Skin of body (tissue), 3 donors: ENCODE measurements at places on chromosomes 3 and 15.

GRCh38 chr15:46080016-46080415 is 445.2 kb downstream of the SQOR start:
- DNase-seq, result no peak

DNA sequence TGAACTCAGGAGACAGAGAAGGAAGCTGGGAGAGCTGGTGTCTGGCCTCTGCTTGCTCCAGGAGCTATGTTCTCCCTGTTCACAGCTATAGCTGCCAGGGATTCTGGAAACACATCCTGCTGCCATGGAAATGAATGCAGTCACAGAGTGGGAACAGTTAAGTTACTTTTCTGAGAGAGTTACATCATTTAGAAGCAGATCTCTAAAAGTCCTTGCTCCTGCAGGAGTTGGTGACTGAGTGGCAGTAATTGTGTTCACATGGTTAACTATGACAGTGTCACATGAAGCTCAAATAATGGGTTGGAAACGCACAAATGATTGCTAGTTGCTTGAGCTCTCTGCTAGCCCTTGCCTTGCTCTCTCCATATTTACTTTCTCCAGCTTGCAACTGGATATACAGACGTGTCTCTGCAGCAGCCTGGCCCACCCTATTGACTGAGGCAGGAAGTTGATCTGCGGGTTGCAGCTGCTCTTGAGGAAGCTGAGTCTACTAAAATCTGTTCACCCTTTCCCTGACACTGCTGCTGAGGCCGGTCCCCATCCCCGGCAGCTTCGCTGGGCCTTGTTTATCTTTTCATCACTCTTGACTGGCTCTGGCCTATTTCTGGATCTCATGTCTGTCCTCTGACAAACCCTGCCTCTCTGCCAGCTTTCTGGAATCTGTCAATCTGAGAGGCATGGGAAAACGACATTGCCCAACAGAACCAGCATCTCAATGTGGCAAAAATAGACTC is 16.7 kb upstream of the ISLR start:
- DNase-seq, result peak; percentile 93

GRCh38 chr15:91769476-91769875 is 84.0 kb upstream of the SLCO3A1 start:
- DNase-seq, result no peak

DNA sequence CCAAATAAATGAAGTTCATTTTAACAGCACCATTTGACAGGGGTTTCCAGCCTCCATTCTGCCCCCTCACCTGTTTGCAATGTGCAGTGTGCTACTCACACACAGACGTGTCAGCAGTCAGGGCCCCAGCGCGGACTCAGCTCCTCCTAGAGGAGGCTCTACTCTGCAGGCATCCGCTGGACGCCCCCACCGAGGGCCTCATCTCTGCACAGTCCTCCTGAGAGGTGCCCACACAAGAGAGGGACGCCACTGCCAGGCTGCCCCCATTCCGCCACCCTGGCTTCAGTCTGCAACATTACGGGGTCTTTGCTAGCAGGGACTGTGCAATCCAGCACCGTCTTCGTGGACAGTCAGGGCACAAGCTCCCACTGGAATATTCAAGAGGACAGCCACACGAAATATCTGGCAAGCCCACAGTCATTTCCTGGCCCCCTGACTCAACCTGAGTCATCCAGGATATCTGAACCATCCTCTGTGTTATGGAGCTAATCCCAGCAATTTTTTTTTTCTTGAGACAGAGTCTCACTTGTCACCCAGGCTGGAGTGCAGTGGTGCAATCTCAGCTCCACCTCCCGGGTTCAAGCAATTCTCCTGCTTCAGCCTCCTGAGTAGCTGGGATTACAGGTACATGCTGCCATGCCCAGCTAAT is 255.0 kb downstream of the OCA2 start:
- no peak for DNase-seq

- DNase-seq, result no peak
These were observed 21.8 kb upstream of the PROK2 start for GRCh38 chr3:71806736-71807135.

DNA sequence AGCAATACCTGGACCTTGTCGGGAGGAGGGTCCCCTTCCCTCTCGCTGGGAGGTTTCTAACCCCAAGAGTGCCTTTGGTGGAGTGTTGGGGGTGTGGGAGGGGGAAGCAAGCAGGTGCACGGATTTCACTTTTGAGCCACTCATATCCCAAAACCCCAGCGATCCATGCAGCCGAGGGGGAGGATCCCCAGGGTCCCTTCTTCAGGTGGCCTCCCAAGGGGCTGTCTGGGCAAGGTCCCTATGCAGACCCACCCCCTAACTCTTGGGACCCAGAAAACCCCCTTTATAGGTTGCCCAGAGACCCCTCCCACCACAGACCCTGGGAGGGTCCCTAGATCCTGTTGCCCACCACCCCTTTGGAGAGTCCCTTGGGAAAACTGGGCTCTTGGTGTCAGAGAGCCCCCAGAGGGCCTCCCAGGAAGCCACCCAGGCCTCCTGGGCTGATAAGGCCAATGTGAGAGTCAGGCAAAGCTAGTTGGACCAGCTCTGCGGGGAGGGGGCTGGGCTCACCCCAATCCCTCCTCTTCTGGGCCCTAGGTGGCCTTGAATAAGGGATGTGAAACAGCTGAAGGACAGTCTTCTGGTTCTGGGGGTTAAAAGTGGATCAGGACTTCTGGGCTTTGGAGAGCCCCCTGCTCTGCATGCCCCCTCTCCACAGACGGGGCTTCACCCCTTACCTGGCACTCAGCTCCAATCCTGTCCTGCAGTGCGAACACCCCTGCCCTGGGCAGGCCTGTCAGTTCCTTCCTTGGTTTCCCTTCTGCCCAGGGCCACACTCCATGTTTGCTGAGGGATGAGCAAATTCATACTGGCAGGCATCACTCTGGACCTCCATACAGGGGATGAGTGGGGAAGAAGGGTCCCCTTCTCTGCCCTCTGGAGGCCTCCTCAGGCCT is 932 bp upstream of the PLCD1 start:
- DNase-seq, result no peak

DNA sequence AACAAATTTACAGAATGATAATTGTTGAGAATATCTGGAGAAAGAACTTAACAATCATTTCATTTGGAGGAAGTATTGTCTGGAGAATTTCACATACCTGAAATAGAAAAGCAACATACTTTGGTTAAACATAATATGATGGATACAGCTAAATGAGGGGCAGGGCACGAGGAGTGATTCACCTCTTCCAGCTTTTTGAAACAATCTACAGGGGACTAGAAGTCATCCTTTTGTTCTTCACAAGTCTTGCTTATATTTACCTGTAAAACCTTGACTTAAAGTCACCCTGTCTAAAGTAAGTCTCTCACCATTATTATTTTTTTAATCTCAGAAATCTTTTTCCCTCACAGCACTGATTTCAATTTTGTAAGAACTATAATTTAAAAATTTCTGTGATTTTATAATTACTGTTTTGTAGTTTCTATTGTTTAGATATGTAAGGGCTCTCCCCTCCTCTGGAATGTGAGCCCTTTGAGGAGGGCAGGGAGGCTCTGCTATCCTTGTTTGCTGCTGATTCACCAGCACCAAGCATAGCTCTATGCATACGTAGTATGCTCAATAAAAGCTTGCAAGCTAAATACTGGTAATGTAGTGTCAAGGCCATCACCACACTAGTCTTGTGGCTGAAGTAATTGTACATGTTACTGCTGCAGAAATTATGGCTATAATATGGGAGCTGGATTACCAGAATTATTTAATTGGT is 193.9 kb upstream of the THRB start:
- DNase-seq, result no peak

GRCh38 chr15:42084465-42085235 is 9.7 kb downstream of the PLA2G4D start:
- DNase-seq, result no peak
